Suppressor macrophage treated with lipopolysaccharide for 4 hours (primary cell): ENCODE measurements at places on chromosomes 5 and 9.
A peak's percentile ranks its signal among the peaks of the same experiment; 100 is the strongest.

- no peak for DNase-seq
Measured at GRCh38 chr5:129172580-129172979, 78.0 kb downstream of the ISOC1 start.

GRCh38 chr5:123545506-123545905, 33.5 kb downstream of the CSNK1G3 start:
- peak; percentile 23 for DNase-seq

GRCh38 chr9:4517274-4517673, 27.0 kb downstream of the SLC1A1 start:
- DNase-seq: no peak

DNA sequence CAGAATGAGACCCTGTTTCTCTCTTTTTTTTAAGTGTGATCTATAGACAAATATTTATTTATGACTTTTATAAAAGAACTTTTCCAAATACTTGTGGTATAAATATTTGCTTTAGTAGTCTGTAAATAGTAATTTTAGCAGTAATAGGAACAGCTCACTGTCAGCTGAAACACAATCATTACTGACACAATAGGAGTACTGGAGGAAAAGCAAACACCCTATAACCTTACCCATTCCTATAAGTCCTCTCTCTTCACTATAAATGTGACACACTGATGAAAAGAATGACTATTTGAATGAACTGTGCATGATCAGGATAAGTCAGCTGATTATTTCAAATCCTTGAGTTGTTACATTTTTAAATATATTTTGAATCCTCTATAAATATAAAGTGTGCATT, 72.4 kb downstream of the CDH12 start:
- DNase-seq: no peak

- no peak for DNase-seq
Measured at GRCh38 chr9:111400564-111400898, 70.5 kb upstream of the OR2K2 start.

DNA sequence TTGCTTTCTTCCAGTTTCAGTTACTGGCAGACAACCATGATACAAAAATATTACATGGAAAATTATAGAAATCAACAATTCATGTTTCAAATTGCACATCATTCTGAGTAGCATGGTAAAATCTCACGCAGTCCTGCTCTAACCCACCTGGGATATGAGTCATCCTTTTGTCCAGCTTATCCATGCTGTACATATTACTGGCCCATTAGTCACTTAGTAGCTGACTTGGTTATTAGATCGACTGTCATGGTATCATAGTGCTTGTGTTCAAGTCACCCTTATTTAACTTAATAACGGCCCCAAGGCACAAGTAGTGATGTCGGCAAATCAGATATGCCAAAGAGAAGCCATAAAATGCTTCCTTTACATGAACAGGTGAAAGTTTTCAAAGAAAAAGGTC, 41.2 kb downstream of the NADK2 start:
- DNase-seq: no peak

- DNase-seq: no peak
Measured at GRCh38 chr9:13047827-13048587, 231.5 kb downstream of the MPDZ start.

DNA sequence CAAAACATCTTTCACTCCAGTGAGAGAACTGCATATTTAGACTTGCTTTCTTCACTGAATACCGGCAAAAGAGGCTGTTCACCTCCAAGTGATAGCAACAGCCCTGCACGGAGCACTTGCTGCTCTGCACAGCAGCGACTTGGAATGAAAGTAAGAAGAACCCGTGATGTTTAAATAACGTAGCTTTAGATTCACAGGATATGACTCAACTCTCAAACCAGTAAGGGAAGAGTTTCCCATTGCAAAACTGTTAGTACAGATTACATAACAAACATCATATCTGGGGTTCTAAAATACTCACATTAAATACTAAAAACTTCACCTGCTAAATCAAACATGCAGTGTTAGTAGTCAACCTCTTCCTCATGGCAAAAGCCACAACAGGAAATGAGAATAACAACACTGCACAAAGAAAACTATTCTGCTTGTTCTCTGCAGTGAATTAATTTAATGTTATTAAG, 203.4 kb downstream of the MCTP1 start:
- peak; percentile 94 for DNase-seq

DNA sequence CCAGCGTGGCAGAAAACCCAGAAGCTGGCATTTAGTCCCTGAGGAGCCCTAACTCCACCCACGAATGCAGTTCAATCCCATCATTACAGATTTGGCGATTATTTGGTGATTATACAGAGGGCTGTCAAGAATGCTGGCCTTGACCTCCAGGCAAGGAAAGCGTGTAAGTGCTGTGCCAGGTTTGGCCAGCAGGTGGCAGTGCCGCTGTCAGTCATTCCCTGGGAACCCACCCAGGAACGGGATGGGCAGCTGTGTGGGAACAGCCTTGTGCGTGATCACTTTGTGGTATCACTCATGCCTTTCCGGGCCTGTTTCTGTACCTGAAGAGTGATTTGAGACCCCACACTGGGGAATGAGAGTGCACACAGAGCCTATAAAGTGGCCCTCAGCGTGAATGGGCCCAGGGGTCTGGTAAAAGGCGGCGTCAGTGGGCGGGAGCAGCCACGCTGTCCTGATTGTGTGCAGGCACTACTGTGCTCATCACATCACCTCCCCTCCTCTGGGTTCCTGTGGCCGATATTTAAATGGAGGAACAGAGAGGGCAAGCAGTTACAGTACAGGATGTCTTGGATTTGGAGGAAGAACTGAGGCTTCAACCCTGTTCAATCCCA, 215.6 kb downstream of the ROR2 start:
- DNase-seq: peak; percentile 65

GRCh38 chr5:155732587-155733376, 594.2 kb upstream of the SGCD start:
- no peak for DNase-seq

GRCh38 chr5:145350513-145350912, 484.6 kb downstream of the PRELID2 start:
- no peak for DNase-seq

- DNase-seq: no peak
Measured at GRCh38 chr5:161442471-161442870, 104.1 kb downstream of the GABRB2 start.

DNA sequence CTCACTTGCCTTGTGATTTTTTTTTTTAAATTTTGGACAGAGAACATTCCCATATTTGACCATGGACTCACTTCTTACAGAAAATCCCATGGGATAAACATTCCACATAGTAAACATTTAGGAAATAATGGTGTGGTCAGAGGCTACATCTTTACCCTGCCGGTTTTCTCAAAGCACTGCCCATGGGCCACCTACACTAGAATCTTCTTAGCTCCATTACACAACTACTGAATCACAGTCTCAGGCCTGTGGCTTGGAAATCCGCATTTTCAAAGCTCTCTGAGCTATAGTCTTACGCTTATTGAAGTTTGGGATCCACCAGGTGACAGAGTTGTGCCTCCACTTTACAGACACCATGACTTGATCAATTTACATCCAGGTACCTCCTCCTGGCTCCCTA, 39.4 kb downstream of the ALG2 start:
- DNase-seq: peak; percentile 47

DNA sequence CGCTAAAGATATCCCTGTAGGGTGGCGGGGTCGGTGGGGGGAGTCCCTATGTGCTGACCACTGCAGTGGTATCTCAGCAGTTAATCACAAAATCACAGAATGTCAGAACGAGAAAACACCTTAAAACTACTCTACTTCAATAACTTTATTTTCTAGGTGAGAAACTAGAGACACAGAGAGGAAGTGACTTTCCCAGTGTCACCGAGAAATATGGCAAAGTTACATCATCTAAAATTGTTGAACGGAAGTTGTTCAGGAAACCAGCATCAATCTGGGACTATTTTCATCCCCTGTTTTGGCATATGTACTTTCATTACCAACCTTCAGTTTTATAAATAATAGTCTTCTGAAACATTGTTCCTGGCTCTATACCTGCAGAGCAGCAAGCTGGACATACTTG, 384.0 kb downstream of the SPOCK1 start:
- no peak for DNase-seq

- no peak for DNase-seq
Measured at GRCh38 chr5:54257366-54258118, 52.8 kb downstream of the ARL15 start.

DNA sequence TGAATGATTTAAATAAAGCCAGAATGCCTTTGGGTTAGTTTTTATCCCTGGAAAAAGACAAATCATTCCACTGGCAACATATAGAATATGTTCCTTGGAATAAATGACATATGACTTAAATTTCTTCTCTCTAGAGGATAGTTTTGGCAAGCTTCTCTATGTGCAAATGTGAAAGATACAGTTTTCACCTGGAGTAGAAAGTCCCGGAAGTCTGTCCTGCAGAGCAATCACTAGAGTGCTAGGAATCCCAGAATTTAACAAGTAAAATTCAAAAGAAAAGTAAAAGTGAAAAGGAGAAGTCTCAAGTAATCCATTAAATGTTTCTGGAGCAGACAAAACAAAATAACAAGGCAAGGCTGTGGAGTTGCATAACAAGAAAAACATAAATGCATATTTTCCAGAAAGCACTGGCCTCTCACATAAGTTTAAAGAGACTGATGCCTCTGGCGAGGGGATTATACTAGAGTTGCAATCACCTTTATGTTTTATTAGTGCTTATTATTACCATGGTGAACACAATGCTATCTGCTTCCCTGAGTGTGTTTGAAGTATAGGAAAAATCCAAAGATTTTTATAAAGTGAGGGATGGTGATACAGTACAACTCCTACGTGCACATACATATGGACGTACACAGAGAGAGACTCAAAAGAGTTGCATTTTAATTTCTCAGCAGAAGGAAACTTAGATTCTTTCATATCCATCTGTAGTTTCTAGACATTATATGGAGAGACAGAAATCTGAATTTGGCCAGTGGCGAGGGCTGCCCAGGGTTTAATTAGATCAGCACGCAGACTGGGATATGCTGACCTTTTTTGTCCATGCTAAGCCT, 188.3 kb upstream of the ANKRD55 start:
- peak; percentile 40 for DNase-seq

GRCh38 chr5:133881576-133882388, 86.6 kb downstream of the C5orf15 start:
- DNase-seq: no peak
